Mesenchymal stem cell (in vitro differentiated cells and primary cell): ENCODE measurements at places on chromosomes 13 and 19.

DNA sequence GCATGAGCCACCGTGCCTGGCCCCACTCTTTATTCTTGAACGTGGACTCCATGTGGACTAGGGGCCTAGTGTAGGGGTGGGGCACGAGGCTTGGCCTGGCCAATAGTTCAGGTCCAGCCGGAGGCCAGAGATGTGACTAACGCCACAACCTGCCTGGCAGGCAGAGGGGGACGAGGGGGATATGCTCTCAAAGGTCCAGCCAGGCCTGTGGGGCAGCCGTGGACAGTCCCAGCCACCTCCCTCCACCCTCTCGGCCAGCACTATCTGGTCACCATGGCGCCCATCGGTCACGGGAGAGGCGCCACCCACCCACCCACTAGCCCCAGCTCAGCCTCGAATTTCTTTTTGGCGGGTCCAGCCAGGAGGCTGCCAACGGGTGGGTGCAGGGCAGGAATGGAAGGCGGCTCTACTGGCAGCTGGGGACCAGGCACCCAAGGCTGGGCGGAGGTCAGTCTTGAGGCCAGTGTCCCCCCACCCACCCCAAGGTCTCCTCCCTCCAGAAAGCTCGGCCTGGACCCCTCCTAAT lies 2.2 kb upstream of the CERS1 start:
- DNase-seq, result no peak

GRCh38 chr13:28041501-28041900 lies 53.0 kb upstream of the URAD start:
- DNase-seq, result no peak

DNA sequence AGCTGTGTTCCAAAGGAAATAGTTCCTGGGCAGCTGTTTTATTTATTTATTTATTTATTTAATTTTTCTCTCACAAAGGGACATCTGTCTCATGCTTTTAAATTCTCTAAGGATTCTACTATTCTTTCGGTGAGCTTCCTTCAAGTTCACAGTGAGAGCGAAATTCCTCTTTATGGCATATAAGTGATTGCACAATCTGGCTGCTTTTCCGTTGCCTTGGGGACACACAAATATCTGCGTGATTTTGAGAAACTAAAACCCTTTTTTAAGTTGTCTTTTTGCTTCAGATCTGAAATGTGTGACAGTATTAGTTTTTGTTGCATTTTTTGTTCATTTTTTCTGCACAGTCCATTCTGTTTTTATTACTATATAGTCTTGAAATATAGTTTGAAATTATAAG lies 19.2 kb downstream of the ZNF486 start:
- no peak for DNase-seq

- DNase-seq, result peak; percentile 30
Measured at GRCh38 chr13:106464076-106464475, 71.4 kb downstream of the EFNB2 start.

DNA sequence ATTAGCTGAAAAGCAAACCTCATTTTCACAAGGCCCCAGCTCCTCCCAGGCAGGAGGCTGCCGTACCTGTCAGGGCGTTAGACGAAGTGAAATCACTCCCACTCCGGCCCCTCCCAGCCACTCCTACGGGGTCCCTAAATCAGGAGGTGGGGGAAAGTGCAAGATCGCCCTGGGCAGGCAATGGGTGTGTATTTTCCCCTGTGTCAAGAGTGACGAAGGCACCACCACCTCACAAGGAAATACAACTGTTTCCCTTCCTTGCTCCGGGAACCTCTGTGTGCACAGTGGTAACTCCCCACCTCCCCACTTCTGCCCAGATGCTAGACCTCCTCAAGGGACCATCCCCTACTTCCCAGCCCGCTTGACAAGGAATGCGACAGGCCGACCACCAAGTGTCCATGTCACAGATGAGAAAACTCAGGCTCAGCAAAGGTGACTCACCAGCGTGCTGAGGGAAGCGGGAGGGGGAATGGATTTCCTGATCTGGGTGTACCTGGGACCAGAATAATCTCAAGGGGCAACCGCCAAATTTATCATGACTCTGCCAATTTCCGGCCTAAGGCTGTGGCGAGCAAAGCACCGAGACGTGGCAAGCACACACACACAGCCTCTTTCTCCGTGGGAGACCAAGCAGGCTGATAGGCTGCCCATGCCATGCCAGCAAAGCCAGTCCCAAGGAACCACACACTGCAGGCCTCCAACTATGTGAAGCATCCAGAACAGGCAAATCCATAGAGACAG lies 7.3 kb downstream of the PPP6R1 start:
- DNase-seq, result peak; percentile 38

GRCh38 chr13:57627663-57628062 lies 3.9 kb upstream of the PCDH17 start:
- peak; percentile 49 for DNase-seq

- DNase-seq, result no peak
Measured at GRCh38 chr19:33444562-33445441, 71.3 kb downstream of the CEBPG start.

DNA sequence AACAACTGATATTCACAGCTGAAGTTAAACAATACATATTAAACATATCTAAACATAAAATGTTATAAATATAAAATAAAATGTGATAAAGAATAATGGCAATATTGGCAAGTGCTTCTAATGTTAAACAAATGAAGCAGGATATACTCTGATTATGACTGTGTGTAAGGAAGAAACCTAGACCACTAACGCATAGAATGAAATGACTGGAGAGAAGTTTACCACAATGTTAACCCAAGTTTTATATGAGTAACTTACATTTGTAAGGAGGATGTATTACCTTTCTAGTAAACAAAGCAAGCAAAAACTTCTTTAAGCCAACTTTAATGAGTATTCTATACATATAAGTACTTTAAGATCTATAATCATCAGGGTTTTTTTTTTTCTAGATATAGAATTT lies 43.0 kb downstream of the RB1 start:
- no peak for DNase-seq

GRCh38 chr13:98878486-98879126 lies 99.3 kb downstream of the DOCK9 start:
- no peak for DNase-seq

DNA sequence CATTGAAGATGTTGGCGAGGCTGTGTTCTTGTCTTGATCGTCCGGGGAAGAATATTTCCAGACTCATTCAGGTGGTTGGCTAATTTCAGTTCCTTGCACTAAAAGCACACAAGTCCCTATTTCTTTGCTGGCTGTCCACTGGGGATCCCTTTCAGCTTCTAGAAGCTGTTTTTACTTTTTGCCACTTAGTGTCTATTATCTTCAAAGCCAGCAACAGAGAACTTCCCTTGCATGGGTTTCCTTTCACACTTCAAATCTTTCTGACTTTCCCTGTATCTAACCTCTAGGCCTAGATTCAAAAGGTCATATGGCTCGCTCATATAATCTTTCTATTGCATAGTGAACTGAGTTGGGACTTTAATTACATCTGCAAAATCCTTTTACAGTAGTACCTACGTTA lies 215.3 kb upstream of the PCDH9 start:
- DNase-seq, result no peak

DNA sequence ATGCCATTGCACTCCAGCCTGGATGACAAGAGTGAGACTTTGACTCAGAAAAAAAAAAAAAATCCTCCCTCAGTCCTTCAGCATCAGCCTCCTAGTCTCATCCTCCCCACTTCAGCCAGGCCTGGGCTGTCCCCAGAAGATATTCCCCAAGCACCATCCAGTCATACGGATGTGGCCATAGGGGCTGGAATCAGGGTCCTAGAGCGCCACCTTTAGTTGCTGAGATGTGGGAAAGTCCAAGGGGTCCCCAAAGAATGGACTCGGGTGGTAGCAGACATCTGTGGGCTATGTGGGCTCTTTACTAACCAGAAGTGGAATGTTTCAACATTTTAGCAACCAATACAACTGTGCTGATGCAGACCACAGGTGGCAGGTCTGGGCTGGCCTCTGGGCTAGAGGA lies 3.1 kb upstream of the TYROBP start:
- DNase-seq, result no peak

- DNase-seq, result peak; percentile 36
Measured at GRCh38 chr13:87677496-87678371, 6.6 kb downstream of the SLITRK5 start.

GRCh38 chr13:55534306-55534705 lies 1606.4 kb upstream of the PRR20A start:
- no peak for DNase-seq

DNA sequence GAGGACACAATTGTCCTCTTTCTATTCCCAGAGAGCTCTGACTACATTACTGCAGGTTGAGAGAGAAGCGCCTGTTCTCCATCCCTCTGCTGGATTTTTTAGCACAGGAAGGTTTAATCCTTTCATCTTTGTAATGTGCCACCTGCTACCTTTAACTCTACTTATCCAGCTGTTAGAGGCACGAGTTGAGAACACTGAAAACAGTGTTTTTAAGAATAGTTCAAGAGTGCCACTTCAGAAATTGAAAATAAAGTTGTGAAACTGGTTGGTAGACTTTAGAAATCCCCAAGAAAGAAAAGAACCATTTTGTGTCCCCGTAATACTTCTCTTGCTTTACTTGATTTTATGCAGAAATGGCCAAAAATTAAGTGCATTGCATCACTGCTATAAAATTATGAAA lies 20.6 kb downstream of the FREM2 start:
- no peak for DNase-seq

GRCh38 chr13:103757361-103757760 lies 691.1 kb upstream of the SLC10A2 start:
- no peak for DNase-seq

DNA sequence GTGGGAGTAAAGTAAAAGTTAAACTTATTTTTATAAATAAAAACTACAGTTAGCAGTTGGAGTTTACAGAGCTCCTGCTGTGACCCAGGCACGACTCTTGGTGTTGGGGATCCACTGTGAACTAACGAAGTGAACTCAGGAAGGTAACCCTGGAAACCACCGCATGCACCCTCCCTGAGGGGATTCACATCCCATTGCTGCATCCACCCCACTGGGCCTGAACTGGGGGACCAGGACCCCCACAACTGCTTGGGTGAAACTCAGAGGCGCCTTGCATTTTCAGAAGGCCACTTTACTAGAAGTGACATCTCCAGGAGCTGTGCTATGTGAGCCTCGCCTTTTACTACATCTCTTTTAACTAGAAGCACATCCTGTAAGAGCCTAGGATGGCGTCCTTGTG lies 166.4 kb downstream of the TEX29 start:
- no peak for DNase-seq

- DNase-seq, result no peak
Measured at GRCh38 chr19:57620673-57621348, 6.8 kb downstream of the ZNF134 start.

DNA sequence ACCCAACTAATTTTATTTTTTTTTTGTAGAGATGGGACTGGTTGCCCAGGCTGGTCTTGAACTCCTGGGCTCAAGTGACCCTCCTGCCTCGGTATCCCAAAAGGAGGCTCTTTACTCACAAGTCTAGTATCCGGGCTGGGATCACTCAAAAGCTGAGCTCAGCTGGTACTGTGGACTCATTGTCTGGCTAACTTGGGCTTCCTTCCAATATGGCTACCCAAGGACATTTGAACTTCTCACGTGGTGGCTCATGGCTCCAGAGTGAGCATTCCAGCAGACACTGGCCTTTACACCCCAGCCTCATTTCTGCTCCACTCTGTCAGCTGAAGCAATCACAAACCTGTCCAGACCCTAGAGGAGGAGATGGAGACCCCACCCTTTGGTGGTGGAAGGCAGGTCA lies 28.9 kb downstream of the HPN start:
- no peak for DNase-seq
